ENCODE measurements at places on chromosomes 1 and 21.
A peak's percentile ranks its signal among the peaks of the same experiment; 100 is the strongest.

- no peak for DNase-seq
Observed at GRCh38 chr21:42396799-42397745, 1.2 kb upstream of the TMPRSS3 start.

- no peak for DNase-seq
Observed at GRCh38 chr1:114446198-114446597, 64.8 kb downstream of the TRIM33 start.

DNA sequence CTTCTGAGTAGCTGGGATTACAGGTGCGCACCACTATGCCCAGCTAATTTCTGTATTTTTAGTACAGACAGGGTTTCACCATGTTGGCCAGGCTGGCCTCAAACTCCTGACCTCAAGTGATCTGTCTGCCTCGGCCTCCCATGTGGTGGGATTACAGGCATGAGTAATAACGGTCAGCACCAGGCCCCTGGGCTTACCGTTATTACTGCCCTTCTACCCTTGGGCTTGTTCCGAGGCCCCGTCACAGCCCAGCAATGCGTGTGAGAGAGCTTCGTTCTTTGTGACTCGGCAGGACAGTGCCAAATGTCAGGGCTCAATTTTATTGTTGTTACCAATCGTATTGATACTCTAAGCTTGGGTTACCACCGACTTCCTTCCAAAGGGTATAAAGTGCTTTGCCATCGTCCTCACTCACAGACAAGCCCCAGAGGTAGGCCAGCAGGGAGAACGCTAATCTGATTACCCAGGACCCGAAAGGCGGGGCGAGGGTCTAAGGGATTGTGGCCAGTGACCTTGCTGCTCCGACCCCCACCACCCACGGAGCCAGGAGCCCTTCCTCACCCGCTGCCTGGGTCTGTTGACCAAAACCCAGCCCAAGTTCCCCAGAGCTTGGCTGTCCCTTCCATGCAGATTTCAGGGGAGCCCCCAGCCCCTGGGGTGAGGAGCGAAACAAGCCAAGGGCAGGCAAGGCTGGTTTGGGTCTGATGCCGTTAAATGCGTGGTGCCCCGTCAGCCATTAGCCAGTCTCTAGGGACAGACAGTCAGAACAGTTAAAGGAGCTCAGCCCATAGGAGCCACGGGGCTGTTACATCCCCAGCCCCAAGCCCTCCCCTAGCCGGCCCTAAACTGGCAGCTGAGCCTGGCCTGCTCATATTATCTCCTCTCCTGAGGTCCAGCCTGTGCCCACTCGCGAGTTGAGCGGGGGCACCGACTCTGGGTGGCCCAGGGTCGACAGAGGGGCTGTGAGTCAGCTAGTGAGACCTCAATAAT lies 54.9 kb upstream of the CASZ1 start:
- DNase-seq = no peak

- no peak for DNase-seq
Observed at GRCh38 chr21:37079211-37079824, 6.3 kb downstream of the TTC3 start.

DNA sequence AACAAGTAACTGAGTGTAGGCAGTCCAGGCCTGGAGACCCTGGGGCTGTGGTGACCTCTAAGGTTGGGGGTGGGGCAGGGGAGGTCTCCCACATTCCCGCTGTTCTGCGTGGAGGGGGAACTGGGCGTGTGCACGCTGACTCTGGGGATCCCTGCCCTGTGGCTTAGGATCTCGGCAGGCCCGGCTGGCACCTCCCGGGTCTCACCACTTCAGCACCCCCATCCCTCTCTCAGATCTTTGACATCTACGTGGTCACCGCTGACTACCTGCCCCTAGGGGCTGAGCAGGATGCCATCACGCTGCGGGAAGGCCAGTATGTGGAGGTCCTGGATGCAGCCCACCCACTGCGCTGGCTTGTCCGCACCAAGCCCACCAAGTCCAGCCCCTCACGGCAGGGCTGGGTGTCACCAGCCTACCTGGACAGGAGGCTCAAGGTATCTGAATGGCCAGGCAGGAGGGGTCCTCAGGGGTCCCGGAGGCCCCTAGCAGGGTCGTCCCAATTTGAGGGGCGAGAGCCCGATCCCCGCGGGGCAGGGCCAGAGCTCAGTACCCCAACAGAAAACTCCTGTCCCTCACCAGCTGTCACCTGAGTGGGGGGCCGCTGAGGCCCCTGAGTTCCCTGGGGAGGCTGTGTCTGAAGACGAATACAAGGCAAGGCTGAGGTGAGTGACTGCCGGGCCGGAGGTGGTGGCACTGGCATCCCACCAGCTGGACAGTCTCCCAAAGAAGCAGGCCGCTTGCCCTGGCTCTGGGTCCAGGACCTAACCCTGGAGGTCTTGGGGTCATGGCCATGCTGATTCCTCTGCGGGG lies 68.7 kb downstream of the TRIM11 start:
- no peak for DNase-seq

DNA sequence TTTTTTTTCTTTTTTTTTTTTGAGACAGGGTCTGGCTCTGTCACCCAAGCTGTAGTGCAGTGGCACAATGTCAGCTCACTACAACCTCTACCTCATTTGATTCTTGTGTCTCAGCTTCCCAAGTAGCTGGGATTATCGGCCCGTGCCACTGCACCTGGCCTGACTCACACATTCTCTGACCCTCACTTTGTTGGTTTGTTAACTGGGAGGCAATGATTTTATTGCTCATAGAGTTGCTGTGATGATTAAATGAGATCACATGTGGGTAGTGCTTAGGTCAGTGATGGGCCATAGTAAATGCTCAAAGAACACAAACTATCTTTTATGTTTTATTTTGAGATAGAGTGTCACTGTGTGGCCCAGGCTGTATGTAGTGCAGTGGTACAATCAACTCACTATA lies 47.3 kb upstream of the SSBP3 start:
- no peak for DNase-seq

- DNase-seq = no peak
Observed at GRCh38 chr1:234533975-234534876, 55.2 kb upstream of the TARBP1 start.

GRCh38 chr1:53891678-53892077 lies 2.1 kb upstream of the YIPF1 start:
- no peak for DNase-seq

DNA sequence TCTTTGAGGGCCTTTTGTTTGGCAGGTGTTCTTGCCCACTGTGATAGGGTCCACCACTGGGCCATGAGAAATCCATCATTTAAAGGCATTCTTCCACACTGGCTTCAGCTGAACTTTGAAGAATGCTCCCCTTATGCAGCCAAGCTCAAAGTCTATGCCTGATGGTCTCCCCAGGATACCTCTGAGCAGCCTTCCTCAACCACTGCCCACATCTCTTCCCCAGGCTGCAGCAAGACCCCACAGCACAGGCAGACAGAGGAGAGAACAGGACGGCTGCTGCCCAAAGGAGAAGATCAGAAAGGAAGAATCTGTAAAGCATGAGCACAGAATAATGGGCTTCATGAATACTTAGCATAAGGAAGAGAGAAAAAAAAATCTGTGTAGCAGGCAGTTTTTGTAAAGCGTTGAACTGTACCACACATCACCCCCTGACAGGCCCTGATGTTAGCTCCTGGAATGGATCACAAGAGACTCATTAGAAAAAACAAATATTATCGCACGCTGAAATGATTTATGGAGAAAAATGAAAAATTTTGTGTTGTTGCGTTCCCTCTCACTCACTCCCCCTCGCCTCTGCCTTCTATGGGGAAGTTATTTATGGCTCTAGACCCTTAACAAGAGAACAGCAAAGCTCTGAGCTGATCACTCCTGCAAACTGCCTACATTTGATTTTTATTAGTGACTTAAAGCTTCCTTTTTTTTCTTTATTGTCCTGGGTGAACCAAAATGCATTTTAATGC lies 134.1 kb downstream of the TMEM53 start:
- no peak for DNase-seq

DNA sequence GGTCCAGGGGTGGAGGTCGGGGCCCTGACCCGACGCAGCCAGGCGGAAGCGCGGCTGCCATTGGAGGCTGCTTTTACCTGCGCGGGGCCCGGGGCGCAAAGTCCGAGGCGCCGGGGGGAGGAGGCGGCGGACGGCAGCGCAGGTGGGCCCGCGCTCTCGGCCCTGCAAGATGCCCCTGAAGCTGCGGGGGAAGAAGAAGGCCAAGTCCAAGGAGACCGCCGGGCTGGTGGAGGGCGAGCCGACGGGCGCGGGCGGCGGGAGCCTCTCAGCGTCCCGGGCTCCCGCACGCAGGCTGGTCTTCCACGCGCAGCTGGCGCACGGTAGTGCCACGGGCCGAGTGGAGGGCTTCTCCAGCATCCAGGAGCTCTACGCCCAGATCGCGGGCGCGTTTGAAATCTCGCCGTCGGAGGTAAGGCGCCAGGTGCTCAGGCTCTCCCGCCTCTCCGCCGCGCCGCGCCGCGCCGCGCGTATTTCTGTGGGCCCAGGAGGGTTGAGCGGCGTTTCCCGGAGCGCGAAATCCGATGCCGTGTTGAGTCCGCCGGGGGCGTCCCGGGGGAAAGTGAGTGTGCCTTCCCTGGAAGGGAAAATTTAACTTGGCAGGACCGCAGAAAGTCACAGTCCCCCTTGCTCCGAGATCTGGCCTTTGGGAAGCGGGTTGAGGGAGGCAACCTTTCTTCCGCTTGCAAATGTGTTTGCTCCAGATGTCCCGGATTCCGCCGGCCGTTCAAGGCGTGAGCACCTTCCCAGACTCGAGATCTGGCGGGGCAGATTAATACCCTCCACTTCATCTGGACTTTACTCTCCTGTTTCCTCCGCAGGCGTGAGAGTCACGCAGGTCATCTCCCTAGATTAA lies at the start of gene GIPC2:
TSS of gene GIPC2 (plus strand) at position 41 of the 853 bp plus-strand sequence. CDS start at position 170, 129 bp downstream.
- peak; percentile 34 for DNase-seq

GRCh38 chr1:212457740-212458338 lies 25.1 kb downstream of the NENF start:
- peak; percentile 69 for DNase-seq

- no peak for DNase-seq
Observed at GRCh38 chr1:45393718-45394302, 53.6 kb upstream of the MUTYH start.

DNA sequence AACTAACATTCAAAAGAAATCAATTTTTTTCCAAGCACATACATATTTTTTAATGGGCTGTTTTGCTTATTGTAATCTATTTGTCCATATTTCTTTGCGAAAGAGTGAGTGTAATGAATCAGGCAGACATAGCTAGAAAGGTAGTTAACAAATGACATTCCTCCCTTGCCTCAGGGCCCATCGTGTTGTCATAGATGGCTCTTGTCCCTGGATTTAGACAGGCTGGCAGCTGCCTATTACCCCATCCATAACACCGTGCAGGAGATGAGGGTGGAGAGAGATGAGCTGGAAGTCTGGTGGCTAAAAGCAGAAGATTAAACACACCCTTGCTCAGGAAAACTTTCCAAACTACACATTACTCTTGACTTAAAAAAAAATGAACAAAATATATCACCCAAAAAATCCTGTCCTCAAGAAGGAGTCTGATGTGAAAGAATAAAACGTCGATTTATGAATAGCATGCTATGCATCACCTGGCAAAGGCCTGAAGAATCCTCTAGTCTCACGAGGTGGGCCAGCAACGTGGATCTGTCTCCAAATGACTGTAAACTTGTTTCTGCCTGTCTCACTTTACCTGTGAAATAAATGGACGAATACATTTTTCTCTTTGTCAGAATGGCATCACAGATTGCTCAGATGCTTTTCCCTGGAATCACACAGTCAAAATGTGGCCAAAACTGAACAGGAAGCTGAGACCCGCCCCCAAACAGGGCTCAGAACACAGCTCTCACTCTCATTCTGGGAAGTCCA lies 55.7 kb downstream of the C21orf91 start:
- DNase-seq = no peak

GRCh38 chr1:26189331-26189730 lies 1.1 kb upstream of the CATSPER4 start:
- DNase-seq = no peak

DNA sequence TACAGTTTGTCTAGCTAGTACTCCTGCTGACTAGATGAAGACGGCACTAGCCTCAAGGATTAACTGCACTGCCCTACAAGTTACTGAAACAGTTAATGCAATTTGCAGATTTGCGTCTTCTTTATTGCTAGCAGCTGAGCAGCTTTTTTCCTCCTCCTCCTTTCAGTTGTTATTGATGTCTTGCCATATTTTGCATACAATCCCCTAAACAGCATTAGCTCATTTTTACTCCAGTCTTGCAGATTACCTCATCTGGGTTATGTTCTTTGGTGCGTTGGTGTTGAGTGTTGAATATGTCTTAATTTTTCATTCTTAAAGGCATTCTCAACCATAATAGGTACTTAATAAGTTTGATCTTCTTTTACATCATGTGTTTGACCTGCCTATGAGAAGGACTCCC lies 363.4 kb upstream of the LYPLAL1 start:
- no peak for DNase-seq

DNA sequence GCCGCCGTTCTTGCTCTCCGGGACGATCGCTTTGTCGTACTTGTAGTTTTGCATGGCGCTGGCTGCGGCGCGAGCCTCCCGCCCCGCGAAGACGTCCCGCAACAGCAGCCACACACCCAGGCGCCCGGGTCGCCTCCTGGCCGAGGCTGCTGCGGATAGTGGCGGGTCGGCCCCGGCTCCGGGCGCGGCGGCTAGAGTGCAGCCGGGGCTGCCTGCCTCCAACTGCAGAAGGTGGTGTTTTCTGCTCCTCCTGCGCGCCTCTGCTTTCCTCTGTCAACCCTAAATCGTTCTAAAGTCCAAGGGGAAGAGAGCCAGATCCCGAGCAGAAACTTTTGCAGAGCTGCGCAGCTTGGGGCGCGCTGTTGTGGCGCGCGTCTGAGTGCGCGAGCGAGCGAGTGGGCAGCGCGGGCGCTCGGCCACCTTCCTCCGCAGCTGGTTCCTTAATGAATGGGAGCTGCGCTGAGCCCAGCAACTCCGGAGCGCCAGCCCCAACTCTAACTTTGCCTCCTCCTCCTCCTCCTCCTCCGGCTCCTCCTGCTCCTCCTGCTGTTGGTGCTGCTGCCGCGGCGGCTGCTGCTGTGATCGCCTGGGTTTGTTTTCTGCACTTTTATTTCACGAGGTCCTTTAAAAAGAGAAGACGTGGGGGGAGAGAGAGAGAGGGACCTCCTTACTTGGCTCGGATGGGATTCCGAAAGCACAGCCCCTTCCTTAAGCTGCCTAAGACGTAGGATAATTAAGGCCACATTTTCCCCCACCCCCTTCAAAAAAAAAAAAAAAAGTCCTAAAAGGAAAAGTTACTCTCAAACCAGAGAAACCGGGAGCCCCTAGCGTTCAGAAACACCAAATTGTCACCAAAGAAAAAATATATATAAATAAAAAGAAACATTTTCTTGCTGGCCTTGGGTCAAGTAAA lies at the start of gene PLPP3:
TSS of gene PLPP3 (minus strand) at position 601 of the 913 bp plus-strand sequence. CDS start at position 54, 547 bp downstream.
- no peak for DNase-seq

GRCh38 chr1:225435487-225435886 lies 7.6 kb upstream of the LBR start:
- DNase-seq = no peak

- no peak for DNase-seq
Observed at GRCh38 chr1:176879784-176880620, 284.5 kb downstream of the ASTN1 start.

GRCh38 chr1:218166268-218166945 lies 118.7 kb upstream of the RRP15 start:
- no peak for DNase-seq

- no peak for DNase-seq
Observed at GRCh38 chr1:115882913-115883902, 42.3 kb upstream of the NHLH2 start.

Measured in stimulated activated CD4-positive, alpha-beta T cell treated with anti-CD3 and anti-CD28 coated beads, Interleukin-4, amount 100 ng/mL, for 48 hours (primary cell).